ENCODE measurements at places on chromosomes 11 and 22.

GRCh38 chr11:116415095-116415494 lies 357.7 kb downstream of the BUD13 start:
- DNase-seq: no peak

DNA sequence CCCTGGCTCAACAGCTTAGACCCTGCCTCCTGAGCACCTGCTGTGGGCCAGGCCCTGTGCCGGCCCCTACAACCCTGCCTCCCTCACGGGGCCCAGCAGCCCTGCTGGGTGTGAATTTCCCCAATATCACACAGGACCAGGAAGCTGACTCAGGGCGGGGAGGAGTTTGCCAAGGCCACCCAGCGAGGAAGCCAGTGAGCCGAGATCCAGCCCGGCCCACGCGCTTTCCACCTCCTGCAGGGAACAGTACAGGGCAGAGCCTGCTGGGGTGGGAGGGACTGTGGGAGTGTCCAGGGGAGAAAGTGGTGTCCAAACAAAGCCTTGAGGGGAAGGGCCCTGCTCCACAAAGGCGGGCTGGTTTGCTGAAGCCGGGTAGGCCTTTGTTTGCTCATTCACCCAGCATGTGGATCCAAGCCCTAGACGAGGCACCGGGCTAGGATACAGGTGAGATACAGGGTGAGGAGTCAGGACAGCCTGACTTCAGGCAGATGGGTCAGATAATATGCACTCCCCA lies 26.8 kb downstream of the RPL3 start:
- peak; percentile 88 for DNase-seq

DNA sequence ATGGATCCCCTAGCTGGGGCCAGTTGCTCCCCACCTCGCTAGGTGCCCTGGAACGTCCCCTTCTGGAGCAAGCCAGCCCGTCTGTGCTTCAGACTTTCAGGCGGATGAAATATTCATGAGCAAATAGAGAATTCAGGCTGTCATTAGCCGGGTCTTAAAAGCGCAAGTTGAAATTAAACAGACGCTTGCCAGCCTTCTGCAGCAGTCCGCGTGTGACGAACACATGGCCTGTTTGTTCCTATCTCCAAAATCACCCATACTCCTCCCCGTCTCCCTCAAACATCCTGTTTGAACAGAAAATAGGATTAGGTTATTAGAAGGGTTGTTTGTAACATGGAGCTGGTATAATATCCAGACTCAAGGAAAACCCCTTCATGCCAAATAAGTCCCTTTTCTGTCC lies 38.7 kb downstream of the MYO18B start:
- no peak for DNase-seq

DNA sequence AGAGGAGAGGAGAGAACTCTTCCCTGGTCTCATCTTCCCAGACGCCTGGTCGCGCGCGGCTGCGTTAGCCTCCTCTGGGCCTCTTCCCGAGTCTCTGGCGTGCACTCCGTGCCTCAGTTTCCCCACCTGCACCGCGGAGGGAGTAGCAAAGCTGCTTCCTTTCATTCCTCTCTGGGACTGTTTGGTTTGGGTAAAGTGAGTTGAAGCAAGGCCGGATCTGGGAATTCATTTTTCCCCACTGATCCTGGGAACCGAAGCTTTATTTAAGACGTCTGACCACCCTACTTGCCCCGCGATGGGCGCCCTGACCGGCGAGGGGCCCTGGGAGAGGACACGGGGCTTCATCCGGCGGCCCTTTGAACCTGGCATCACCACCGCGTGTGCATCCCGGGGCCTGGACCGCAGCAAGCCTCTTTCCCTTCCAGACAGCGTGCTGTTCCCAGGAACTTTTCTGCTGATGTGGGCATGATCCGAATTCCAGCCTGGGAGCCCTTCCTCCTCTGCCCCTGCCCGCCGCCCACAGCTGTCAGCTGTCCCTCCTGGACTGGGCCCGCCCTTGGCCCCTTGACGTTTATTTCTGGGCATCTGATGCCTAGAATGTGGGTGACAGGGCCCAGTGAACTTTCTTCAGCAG lies 758 bp downstream of the LDLRAD3 start:
- no peak for DNase-seq

- peak; percentile 76 for DNase-seq
These were observed 4.2 kb downstream of the AMPD3 start for GRCh38 chr11:10459029-10459970.

DNA sequence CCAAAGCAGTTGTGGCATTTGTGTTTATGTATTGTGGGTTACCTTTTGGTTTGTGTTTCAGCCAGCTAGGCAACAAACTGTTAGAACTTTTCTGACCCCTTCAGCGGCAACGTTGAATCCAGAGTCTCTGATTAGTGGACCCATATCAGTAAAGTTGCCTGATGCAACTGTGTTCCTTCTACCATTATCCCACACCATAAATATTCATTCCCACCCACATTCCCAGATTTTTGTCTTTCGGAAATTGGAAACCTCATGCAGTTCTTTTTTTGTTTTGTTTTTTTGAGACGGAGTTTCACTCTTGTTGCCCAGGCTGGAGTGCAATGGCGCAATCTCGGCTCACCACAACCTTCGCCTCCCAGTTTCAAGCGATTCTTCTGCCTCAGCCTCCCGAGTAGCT lies 30.7 kb upstream of the RBX1 start:
- DNase-seq: peak; percentile 2

GRCh38 chr11:110339456-110340250 lies 43.2 kb upstream of the RDX start:
- no peak for DNase-seq

DNA sequence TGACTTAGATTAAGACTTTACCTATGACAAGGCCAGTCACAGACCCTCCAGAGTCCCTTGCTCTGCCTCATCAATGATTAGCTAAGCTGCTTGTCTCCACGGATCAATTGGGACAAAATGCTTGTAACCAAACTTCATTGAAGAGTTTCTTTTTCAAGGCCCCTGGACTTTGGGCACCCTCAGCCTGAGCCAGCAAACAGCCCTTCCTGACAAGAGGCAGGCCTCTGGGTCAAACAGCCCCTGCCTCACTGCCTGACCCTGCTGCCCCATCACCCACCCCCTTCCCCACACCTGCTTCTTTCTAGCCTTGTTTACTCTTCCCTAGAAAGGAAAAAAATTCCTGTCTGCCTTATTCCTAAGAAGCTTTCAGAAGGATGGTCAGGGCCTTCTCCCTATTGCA lies 26.3 kb upstream of the CDON start:
- DNase-seq: no peak

GRCh38 chr22:34297536-34298120 lies 377.4 kb upstream of the LARGE1 start:
- no peak for DNase-seq

DNA sequence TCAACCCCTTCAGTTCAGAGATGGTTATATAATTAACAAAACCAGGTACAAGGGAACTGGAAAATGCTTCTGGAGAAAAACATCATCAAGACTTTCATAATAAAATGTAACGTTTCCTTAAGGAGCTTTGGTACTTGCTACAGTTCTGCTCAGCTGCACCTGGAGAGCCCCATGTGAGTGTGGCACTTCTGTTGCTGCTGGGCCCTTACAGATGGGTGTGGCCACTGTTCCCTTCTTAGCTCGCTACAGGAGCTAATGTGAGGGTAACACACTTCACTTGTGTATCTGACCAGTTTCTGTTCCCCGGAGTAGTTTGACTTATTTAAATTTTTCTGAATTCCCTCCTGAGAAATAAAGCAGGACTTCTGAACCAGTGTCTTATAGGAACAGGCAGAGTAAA lies 4.0 kb downstream of the POU2AF3 start:
- DNase-seq: no peak

GRCh38 chr22:23889620-23890019 lies 4.6 kb upstream of the MIF start:
- no peak for DNase-seq

- DNase-seq: peak; percentile 0
These were observed 963.4 kb upstream of the CCDC90B start for GRCh38 chr11:84249344-84250135.

GRCh38 chr11:57124505-57124904 lies 57.2 kb upstream of the LRRC55 start:
- no peak for DNase-seq

DNA sequence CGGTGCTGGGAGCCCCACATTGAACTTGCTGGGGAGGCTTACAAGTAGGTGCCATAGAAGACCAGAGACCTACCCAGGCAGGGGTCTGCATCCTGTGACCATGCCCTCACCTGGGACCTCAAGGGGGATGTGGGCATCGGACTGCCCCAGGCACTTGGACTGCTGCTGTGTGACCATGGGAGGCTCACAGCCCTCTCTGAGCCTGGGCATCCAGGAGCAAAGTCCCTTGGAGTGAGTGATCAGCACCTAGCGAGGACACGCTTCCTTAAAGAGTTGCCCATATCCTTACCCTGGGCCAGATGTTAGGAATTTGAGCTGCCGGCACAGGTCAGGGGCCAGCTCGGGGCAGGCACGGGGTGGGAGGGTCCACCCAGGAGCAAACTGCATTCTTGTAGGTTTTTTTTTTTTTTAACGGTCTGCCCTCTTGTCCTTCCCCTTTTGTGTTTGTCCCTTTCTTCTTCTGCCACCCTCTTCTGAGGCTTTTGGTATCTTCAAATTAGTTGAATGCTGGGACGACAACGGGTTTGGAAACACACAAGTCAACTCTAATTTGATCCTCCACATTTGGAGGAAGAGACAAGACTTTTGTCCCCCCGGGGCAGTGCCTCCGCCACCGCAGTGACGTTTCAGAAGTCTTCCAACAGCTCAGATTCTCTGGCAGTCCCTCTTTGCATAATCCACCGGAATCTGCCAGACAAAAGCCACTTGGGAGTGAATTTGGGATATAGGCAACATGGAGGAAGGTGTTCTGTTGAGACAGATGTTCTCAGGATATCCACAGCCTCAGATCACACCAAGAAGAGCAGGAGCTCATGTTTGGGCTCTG lies 46.1 kb upstream of the LINC01488 start:
- peak; percentile 63 for DNase-seq

GRCh38 chr11:19553683-19554333 lies 158.8 kb upstream of the NAV2 start:
- DNase-seq: peak; percentile 34

DNA sequence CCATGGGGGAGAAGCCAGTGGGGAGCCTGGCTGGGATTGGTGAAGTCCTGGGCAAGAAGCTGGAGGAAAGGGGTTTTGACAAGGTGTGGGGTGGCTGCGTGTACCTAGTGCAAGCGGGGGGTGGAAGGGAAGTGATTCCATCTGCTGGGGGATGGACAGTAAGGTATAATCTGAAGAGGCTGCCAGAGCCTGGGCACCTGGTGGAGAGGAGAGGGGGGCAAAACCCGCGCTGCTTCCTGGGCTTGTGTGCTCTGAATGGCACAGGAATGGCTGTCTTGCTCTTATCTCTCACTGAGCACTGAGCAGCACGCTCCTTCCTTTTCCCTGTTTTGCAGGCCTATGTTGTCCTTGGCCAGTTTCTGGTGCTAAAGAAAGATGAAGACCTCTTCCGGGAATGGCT lies 988 bp downstream of the BANF1 start:
- DNase-seq: no peak

DNA sequence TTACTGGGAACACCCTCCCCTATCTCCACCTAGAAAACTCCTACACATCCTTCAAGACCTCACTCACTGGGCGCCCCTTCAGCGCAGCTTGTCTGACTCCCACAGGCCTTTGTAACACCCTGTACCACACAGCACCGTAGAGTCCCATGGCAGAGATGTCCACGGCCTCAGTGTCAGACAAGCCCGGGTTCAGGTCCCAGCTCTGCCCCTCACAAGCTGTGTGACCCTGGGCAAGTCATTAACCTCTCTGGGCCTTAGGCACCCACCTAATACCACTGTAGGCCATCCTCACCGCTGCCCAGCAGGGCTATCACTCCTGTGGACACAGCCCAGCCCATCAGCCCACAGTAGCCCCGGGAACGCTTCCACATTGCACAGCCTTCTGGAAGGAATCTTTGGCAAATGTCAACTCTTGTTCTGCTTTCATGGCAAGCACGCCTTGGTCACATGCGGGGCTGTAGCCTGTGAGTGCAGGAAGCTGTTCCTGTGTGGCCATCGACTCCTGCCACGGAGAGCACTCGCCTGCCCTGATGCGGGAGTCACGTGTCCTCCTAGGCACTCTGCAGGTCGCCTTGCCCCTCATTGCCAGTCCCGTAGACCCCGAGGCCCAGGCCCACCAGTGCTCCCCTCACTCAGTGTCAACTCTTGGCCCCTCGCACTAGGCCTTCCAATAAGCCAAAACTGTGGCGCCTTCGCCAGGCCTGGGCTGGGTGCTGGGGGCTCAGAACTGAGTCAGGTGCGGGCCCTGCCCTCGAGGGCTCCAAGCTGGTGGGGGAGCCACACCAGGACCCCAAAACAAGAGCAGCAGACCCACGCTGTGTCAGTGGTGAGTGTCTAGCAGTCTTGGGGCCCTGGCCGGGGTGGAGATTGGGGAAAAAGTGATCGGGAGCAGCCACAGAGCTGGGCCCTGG lies 32.9 kb upstream of the RFPL3 start:
- DNase-seq: no peak

DNA sequence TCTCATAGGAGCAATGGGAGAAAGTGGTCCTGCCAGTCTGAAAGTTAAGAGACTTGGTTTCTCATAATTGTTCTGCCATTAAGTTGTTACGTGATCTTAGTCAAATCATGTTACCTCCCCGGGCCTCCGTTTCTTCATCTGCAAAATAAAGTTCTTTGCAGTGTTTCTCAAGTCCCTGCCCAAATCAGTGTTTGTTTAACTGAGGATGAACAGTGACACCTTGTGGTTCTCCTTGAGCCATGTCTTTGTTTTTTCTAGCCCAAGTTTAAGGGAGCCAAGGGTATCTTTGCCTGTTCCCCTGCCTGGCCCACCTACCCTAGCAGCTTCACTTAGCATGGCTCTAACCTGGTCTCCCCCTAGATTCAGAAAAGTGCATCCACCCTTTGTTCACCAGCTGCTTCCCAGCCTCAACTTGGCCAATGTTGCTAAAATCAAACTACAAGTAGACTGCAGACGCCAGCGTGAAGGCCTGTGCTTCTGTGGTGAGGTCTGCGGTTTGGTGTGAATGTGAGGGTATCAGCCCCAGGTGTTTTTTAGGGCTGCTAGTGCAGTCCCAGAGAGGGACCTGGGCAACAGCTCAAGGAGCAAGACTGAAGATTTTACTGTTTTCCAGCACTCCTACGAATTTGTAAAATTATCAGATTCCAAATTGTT lies 35.5 kb downstream of the FZD4 start:
- peak; percentile 30 for DNase-seq

GRCh38 chr11:304915-305843 lies 2.4 kb upstream of the IFITM2 start:
- DNase-seq: peak; percentile 76

GRCh38 chr11:119306373-119306890 lies 10.5 kb downstream of the MCAM start:
- DNase-seq: peak; percentile 61

GRCh38 chr11:10858439-10859325 lies 829 bp upstream of the ZBED5 start:
- DNase-seq: peak; percentile 48

Measured in MV-4-11 (cell line).